ENCODE measurements at places on chromosomes 11 and 22.

- DNase-seq, result no peak
Observed at GRCh38 chr11:60925868-60926267, 1.6 kb downstream of the TMEM132A start.

- DNase-seq, result no peak
Observed at GRCh38 chr11:77155556-77156130, 27.6 kb downstream of the MYO7A start.

DNA sequence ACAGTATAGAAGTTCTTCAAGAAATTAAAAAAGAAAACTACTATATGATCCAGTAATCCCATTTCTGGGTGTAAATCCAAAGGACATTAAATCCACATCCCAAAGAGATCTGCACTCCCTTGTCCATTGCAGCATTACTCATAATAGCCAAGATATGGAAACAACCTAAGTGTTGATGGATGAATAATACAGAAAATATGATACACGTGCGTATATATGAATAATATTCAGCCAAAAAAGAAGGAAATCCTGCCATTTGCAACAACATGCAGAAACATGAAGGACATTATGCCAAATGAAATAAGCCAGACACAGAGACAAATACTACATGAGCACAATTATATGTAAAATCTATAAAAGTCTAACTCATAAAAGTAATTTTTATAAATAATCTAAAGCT lies 306.3 kb upstream of the ANO3 start:
- no peak for DNase-seq

DNA sequence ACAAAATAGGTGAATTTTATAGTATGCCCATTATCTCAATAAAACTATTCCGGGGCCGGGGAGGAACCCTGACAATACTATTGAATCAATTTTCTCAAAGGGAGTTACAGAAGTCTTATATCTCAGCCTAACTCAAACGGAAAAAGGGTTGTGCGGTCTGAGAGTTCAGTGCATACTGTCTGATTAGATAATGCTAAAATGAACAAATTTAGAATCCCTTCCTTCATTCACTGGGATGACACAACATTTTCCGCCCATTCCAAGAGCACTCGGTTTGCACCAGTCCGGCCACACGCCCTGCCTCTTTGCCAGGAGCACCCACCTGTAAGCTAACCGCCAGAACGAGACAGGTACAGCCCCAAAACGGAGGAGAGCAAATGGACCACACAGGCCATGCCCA lies 50.0 kb upstream of the NFRKB start:
- no peak for DNase-seq

- no peak for DNase-seq
Observed at GRCh38 chr11:33383075-33383919, 126.1 kb downstream of the HIPK3 start.

DNA sequence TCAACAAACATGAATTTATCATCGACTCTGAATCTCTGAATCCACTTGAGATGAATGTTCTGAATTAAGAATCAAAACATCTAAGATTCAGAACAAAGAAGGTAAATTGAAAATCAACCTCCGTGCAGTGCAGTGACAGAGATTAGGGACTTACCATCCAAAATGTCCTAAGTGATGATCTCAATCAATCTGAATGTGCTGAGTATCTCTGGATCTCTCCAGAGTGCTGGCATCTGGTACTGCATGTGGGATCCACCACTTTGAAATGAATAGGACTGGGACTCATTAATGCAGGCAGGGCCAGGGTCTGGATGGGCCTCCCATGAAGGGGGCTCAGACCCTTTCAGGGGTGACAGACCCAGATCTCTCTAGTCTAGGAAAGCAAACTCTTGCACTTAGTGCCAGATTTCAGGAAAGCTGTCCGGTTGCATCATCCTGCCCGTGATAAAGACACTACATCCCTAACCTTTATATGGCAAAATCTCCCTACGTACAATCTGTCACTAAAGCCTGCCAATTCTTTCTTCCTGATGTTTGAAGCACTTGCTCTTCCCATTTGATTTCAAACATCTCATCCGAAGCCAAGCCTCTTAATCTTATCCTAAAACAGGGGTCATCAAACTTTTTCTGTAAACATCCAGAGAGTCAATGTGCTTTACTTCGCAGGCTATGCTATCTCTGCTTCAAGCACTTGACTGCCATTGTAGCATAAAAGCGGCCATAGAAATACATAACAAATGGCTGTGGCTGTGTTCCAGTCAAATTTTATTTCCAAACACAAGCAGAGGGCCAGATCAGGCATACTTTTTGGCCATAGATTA lies 263.3 kb downstream of the LARGE1 start:
- DNase-seq, result no peak

GRCh38 chr11:7251487-7251835 lies 243 bp upstream of the SYT9 start:
- no peak for DNase-seq

DNA sequence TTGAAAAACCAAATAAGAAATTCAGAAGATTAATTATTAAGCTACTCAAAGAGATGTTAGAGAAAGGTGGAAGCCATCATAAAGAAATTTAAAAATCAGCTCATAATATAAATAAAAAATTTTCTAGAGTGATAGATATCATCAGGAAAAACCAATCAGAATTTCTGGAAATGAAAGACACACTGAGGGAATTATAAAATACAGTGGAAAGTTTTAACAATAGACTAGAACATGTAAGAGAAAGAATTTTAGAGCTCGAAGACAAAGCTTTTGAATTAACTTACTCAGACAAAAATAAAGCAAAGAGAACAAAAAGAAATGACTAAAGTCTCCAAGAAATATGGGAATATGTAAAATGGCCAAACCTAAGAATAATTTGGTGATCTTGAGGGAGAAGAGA lies 1926.9 kb upstream of the RAG2 start:
- DNase-seq, result no peak

DNA sequence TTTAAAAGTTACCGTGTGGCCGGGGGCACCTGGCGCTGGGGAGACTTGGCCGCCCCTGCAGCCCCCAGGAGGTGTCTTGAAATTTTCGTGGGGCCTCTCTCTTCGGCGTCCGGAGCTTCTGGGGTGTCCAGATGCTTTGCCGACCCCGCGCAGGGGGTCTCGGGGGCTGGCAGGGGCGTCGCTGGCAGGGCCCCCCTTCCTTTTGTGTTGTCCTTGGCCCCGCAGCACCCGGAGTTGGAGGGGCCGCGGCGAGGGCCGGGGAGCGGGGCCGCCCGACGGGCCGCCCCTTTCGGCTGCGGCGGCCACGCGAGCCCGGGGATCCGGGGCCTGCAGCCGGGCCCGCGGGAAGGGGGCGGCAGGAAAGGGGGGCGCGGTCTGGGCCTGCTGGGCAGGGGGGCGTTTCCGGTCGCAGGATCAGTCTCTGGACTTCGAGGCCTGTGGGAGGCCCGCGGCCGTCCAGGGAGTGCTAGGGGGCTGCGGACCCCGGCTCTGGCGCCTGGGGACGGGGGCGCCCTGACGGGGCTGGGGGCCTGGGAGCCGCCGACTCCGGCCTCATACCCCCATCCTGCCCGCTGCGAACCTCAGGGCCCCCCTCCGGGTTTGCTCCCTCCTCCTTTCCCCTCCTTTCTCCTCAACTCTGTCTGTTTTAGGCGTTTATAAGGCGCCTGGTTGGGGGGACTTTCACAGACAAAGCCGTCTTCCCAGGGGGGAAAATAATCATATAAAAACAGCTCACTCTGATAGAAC lies 869 bp downstream of the ZC3H7B start:
- no peak for DNase-seq

GRCh38 chr11:117095284-117096161 lies 2.7 kb downstream of the SIK3 start:
- no peak for DNase-seq

- peak; percentile 48 for DNase-seq
Observed at GRCh38 chr11:112555491-112556364, 295.1 kb upstream of the PLET1 start.

GRCh38 chr11:14308897-14309387 lies 50.0 kb downstream of the RRAS2 start:
- DNase-seq, result no peak

- no peak for DNase-seq
Observed at GRCh38 chr22:31625661-31626426, 36.2 kb downstream of the PISD start.

DNA sequence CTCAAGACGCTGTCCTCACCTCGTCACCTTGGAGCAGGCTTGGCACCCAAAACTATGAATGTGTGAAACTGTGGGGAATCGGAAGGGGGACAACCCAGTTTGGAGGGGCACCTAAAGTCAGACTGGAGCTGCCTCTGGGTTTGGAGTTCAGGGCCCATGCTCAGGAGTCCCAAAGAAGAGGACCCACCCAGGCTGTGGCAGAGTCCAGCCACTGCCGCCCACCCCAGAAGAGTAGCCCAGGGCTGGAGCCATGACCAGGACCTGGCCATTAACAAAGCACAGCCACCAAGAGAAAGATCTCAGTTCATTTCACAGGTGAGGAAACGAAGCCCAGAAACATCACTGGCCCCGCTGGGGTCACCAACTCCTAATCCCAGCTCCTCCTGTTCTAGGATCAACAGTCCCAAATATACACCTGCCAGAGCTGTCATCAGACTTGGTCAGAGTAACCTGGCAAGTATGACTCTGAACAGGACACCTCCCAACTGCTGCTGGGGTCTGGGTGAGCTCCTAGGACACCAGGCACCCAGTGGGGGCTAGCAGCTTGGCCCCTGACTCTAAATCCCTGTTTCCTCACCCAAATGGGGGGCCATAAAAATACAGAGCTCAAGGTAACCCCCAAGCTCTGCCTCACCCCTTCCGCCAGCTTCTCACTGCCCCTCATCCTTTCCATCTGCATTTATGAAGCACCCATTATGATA lies 2.7 kb downstream of the RAB3IL1 start:
- DNase-seq, result no peak

GRCh38 chr22:24685531-24686190 lies 82.7 kb downstream of the GGT1 start:
- no peak for DNase-seq

DNA sequence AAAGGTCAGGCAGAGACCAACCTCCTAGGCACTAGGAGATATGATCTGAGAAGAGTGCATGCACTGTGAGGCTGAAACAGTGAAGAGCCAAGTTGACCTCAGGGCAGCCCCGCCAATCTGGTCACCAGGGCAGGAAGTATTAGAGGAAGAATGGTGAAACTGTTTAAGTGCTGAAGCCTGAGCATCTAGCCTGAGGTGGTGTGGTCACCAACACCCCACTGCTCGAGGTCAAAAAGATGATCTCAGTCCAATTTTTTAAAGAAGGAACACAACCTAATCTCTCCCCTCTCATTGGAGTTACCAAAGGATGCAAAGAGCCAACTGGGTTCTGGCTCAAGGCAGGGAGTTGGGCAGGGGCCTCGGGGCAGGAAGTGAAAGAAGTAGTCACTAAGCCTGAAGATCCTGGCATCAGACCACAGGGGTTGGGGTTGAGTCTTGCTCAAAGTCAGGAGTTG lies 4.0 kb downstream of the APBB1 start:
- no peak for DNase-seq

GRCh38 chr11:134052988-134053945 lies 15.6 kb upstream of the JAM3 start:
- no peak for DNase-seq

GRCh38 chr11:64888406-64888728 lies 9.9 kb upstream of the EHD1 start:
- DNase-seq, result no peak

Measured in stimulated activated CD4-positive, alpha-beta T cell treated with anti-CD3 and anti-CD28 coated beads, Interleukin-1b, Interleukin-23, amount 100 ng/mL, for 1 hour (primary cell).